ENCODE measurements at places on chromosomes 5 and 9. TPM values are rescaled to one million over a fixed set of nuclear protein-coding genes. Genes with fewer than 3 reads are reported as not detected.

The GAS1 gene
- 97.8 TPM for total RNA-seq

The IFNE gene
- total RNA-seq = not detected

The PCDHGA12 gene
- total RNA-seq = 3.9 TPM

The OR2K2 gene
- total RNA-seq = not detected

The OBP2A gene
- total RNA-seq = not detected

The MSX2 gene
- total RNA-seq = 10.9 TPM

The FRRS1L gene
- 1.5 TPM for total RNA-seq

The EMB gene
- 19.6 TPM for total RNA-seq

The GPR151 gene
- total RNA-seq = not detected

The TSSK1B gene
- total RNA-seq = 0.10 TPM

The SOX30 gene
- total RNA-seq = 0.10 TPM

The DRD1 gene
- total RNA-seq = 0.10 TPM

The ROPN1L gene
- total RNA-seq = 0.79 TPM

The EIF4E1B gene
- not detected for total RNA-seq

The INSL4 gene
- not detected for total RNA-seq

The HTR1A gene
- not detected for total RNA-seq

The PRR16 gene
- total RNA-seq = 12.4 TPM

The GABRA6 gene
- not detected for total RNA-seq

The SLC25A2 gene
- 1.4 TPM for total RNA-seq

The RAI14 gene
- 44.7 TPM for total RNA-seq

The ACOT12 gene
- 0.10 TPM for total RNA-seq

The ZNF608 gene
- 41.0 TPM for total RNA-seq

The AK8 gene
- 1.1 TPM for total RNA-seq

The STC2 gene
- 0.69 TPM for total RNA-seq

The LRRC26 gene
- total RNA-seq = not detected

The ABO gene
- 0.39 TPM for total RNA-seq

The CRHBP gene
- total RNA-seq = 0.20 TPM

The ARSI gene
- 2.6 TPM for total RNA-seq

The IRGM gene
- 0.39 TPM for total RNA-seq

The SPATA31E1 gene
- total RNA-seq = not detected

The S1PR3 gene
- total RNA-seq = 7.9 TPM

The PCDHB3 gene
- 2.7 TPM for total RNA-seq

The SPATA31A3 gene
- total RNA-seq = not detected

The HSD17B3 gene
- total RNA-seq = 0.59 TPM

The ZNF367 gene
- total RNA-seq = 7.5 TPM

The DMRTA1 gene
- 0.79 TPM for total RNA-seq

The ACSL6 gene
- 3.7 TPM for total RNA-seq

The TESK1 gene
- 10.5 TPM for total RNA-seq

The SPATA31C1 gene
- total RNA-seq = not detected

The IFNA13 gene
- total RNA-seq = not detected

The CDC25C gene
- total RNA-seq = 3.5 TPM

The LCN12 gene
- not detected for total RNA-seq

The SLF1 gene
- 11.0 TPM for total RNA-seq
